Sigmoid colon (tissue), 7 donors: ENCODE measurements at places on chromosomes 12 and 14. TPM values are rescaled to one million over a fixed set of nuclear protein-coding genes. Genes with fewer than 3 reads are reported as not detected.
A peak's percentile ranks its signal among the peaks of the same experiment; 100 is the strongest.

Gene PPFIA2
- 1.8 TPM for total RNA-seq

GRCh38 chr12:50927356-50927755 is 25.0 kb upstream of the HIGD1C start:
- DNase-seq: no peak
- peaks cover 13% of the 10 kb centered on the region for H3K36me3 ChIP-seq
- H3K27ac ChIP-seq: peak overlapping the region; percentile 91
- peaks cover 42% of the 10 kb centered on the region for H3K4me1 ChIP-seq

- no peak for DNase-seq
- H3K4me1 ChIP-seq: peaks cover 29% of the 10 kb centered on the region
- no peak overlapping the region for H3K4me3 ChIP-seq
- H3K27ac ChIP-seq: no peak overlapping the region
- H3K36me3 ChIP-seq: no peaks in the 10 kb centered on the region
Observed at GRCh38 chr14:60760644-60761364, 26.2 kb downstream of the MNAT1 start.

Gene KLRF2
- total RNA-seq: not detected

DNA sequence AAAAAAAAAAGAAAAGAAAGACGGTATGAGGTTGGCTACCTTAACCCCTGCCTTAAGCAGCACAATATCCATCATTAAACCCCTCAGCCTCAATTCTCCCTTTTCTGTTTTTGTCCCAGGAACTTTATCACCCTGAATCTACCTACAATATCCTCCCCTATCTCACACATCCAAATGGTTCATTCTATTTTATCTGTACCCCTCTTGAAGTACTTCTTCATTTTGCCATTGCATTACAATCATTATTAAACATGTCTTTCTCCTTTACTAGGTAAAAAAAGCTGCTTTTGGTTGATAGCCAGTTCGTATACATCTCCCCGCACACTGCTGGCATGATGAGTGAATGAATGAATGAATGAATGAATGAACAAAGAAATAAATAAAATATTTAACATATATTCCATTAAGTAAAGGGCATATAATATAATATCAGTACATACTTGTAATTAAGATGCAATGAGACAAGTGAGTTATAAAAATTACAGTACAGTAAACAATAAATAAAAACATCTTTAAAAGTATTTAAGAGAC is 364 bp upstream of the GPR65 start:
- H3K36me3 ChIP-seq: no peaks in the 10 kb centered on the region
- no peaks in the 10 kb centered on the region for H3K27me3 ChIP-seq
- no peak overlapping the region for H3K27ac ChIP-seq
- no peak overlapping the region for H3K4me3 ChIP-seq
